ENCODE measurements at places on chromosomes 4 and X.

DNA sequence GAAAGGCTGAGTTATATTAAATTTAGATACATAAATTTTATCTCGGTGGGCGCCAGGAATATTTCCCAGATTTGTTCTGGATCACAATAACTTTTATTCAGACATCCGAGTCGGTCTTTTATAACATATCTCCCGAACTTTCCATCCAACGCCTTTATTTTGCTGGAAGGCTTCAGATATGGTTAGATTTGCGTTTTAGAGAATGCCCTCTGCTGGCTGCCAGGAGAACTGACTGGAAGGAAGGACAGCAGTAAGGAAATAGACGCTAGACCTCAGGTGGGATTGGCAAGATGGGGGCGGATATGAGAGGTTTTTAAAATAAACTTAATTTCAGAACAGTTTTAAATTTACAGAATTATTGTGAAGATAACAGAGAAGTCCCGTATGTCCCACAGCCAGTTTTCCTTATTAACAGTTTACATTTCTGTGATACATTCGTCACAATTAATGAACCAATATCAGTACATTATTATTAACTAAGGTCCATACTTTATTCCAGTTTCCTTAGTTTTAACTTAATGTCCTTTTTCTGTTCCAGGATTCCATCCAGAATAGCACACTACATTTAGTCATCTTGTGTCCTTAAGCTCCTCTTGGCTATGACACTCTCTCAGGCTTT is 4.6 kb upstream of the KANTR start:
- peak; percentile 54 for DNase-seq

GRCh38 chr4:153099391-153100140 is 104.7 kb upstream of the TRIM2 start:
- no peak for DNase-seq

- DNase-seq = no peak
Measured at GRCh38 chr4:13190093-13190721, 293.9 kb downstream of the RAB28 start.

GRCh38 chr4:158829254-158829653 is 60.4 kb downstream of the FNIP2 start:
- DNase-seq = no peak

GRCh38 chrX:130081421-130082045 is 28.8 kb downstream of the ELF4 start:
- DNase-seq = no peak

GRCh38 chr4:147139455-147140198 is 194.0 kb upstream of the TTC29 start:
- DNase-seq = no peak

DNA sequence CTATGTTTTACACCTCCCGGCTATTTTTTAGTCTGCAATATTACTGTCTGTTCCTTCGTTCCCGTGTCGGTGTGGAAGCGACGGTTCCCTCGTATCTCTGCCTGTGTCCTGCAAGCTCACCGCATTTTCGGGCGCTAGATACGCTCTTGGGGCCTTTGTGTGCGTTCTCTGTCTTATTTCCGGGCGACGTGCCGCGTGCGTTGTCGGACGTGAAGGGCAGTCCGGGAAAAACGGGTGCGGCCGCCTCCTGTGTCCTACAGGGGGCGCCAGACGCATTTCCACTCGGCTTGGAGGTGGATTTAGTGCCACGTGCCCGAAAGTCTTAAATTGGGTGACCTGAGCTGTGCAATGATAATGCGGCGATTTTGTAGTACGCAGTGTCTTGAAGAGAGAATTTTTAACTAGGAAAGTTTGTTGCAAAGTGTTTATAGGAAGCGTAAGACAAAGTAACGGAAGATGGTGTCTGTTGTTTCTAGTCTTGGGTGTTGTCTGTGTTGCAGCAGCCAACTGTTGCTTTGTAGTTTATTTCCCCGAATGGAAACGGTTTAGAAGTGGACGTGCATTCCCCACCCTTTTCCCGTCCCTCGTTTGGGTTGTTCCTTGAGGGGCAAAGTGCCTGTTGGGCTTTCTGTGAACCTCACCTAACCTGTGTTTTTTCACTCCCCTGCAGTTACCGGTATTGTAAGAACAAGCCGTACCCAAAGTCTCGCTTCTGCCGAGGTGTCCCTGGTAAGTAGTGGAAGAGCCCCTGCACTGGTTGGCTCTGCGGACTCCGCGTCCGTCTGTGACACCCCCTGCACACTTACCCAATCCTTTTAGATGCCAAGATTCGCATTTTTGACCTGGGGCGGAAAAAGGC is 720 bp downstream of the RPL10 start:
- DNase-seq = peak; percentile 54

DNA sequence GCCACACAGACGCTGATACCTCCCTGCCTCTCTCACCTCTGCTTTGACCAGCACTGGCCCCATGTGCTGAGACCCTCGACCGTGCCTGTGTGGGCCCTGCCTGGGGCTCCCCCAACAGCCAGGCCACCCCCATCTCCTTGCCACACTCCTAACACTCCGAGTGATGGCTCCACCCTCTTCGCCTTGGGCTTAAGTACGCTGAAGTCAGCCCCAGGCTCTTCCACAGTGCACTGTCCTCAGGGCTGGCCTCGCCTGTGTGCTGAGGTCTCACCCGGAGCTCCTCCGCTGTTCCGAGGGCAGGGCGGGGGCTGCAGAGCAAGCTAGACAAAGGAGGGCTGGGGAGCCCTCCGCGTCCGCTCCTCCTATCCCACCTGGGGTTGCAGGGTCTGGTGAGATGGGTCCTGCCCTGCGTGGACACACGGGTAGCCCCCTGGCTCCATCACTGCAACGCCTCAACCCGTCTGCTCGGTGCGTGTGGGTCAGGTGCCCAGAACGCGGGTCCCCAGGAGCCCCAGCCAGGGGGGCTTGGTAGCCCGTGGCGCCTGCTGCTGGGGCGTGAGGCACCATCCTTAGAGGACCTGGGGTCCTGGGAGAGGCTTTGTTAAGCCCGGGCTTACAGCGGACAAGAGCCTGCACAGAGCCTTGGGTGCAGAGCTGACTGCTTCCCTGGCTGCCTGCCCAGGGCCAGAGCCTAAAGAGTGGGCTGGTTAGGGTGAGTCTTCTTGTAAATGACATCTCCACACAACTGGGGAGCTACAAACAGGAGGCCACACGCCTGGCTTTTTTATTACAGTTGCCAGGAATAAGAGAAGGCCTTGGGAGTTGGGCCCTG is 42.6 kb upstream of the NKX1-1 start:
- no peak for DNase-seq

DNA sequence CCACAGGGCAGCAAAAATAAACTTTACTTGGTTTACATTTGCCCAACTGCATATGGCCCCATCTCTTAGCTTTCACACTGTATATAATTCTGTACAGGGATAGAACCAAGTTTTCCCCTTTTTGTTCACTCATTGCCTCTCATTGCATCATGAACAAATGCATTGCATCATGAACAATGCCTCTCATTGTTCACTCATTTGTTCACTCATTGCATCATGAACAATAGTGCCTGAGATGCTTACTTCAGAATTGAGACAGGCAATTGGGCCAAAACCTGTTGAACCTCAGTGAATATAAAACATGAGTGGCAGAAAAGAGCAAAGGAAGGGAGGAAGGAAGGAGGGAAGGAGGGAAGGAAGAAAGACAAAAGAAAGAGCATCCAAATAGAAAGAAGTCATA is 98.2 kb downstream of the SOWAHB start:
- no peak for DNase-seq

DNA sequence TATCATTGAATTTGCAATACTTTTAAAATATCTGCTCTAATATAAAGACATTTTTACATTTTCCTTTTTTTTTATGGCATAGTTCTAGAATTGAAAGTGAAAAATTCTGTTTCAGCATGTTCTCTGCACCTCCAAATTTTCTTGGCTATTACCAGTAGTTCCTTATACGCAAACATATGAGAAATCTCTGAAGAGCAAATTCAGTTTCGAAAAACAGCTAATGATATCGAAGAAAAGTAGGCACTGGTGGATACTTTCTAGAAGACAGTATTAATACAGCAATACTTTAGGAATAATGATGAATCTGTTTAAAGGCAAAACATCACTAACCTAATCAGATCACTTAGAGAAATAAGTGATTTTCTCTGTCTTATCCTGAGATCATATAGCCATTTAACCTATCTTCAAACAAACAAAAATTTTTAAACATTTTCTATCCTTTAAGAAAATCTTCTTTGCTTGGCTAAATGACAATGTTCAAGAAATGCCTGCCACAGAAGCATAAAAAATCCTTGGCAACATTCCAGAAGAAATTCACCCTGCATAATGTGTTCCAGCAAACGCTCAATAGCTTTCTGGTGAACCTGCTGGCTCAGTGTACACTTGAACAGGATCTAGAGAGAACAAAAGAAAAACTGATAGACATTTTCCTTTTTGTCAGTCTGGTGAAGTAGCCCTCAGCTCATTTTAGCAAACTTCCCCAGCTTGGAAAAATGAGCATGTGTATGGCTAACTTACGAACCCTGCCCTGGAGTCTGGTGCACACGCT is 51.2 kb upstream of the KLF3 start:
- no peak for DNase-seq

- no peak for DNase-seq
Measured at GRCh38 chrX:96449896-96450295, 234.7 kb upstream of the DIAPH2 start.

Measured in HCEC 1CT (cell line).